Stimulated activated CD8-positive, alpha-beta memory T cell treated with anti-CD3 and anti-CD28 coated beads, Interleukin-7, amount 100 ng/mL, for 4 hours (primary cell): ENCODE measurements at places on chromosomes 7 and 10.

- DNase-seq, result no peak
Observed at GRCh38 chr7:27142580-27143022, 880 bp downstream of the HOXA5 start.

GRCh38 chr7:11317766-11318165 is 344.1 kb downstream of the PHF14 start:
- DNase-seq, result no peak

DNA sequence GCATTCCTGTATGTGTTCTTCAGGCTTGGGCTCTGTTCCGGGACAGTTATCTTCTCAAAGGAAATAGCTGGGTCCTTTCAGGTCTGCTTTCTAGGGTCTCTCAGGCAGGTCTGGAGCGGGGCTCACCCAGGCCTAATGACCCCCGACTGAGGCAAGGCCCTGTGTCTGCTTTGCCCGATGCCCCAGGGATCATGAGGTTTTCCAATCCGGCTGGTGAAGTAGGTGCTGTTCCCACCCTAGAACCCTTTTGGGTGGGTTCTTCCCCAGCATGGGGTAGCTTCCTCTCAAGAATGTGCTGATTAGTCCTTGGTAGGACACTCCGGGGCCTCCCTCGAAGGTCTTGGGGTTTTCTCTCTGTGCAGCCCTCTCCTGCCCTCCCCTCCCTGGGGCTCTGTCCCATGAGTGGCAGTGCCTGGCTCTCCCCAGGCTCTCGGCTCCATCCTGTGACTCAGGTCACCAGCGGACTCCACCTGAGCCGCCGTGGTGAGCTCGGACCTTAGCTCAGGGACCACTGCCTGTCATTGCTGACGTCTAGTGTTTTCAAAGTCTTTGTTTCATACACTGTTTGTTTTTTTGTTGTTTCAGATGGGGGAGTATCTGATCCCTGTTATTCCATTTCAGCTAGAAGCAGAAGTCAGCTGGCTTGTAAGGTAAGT is 71.0 kb upstream of the NKX6-2 start:
- DNase-seq, result no peak

DNA sequence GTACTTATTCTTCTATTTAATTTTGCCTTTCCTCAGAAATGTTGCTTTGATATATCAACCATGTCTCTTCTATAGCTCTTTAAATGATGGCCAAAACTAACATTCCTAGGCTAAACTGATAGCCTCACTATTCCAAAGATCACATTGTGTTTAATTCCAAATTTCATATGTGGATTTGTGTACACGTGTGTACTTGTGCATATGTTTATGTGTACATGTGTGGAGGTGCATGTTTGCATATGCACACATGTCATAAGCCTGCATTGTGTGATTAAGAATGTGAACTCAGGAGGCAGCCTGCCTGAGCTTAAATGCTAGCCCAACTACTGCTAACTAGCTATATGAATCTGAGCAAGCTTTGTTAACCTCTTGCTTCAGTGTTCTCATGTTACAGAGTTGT is 426.5 kb downstream of the GFRA1 start:
- DNase-seq, result no peak

- DNase-seq, result no peak
Observed at GRCh38 chr10:46547541-46548497, 8.6 kb downstream of the GPRIN2 start.

DNA sequence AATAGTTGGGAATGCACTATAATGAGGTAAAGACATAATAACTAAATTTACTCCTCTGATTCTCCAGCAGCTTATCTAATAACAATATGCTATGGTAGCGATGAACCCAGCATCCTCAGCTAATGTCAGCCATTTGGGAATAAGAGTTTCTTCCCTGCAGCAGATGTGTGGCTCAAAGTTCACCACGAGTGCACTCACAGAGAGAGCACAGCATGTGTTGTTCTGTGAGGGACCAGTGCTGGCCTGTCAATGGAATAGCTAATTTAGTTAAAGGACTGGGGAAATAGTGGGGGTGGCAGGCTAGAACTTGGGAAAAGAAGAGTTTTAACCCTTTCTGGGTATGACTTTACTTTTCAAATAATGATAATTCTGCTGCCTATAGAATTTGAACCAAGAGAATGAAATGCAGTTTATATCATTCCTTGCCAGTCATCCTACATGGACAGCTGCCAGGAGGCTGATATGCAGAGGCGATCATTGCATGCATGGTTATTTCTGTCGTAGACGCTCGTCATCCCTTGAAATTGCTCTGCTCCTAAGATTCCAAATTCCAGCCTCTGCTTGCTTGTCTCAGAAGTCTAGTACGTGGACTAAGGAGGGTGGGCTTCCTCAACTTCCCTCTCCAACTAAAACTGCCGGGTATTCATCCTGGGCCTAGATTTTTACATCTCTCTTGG is 355.6 kb downstream of the RNLS start:
- no peak for DNase-seq

GRCh38 chr10:77588886-77589285 is 48.7 kb downstream of the KCNMA1 start:
- DNase-seq, result no peak

GRCh38 chr7:28020302-28020940 is 160.2 kb downstream of the JAZF1 start:
- no peak for DNase-seq

GRCh38 chr7:149720372-149721083 is 52.9 kb downstream of the ZNF467 start:
- DNase-seq, result no peak

DNA sequence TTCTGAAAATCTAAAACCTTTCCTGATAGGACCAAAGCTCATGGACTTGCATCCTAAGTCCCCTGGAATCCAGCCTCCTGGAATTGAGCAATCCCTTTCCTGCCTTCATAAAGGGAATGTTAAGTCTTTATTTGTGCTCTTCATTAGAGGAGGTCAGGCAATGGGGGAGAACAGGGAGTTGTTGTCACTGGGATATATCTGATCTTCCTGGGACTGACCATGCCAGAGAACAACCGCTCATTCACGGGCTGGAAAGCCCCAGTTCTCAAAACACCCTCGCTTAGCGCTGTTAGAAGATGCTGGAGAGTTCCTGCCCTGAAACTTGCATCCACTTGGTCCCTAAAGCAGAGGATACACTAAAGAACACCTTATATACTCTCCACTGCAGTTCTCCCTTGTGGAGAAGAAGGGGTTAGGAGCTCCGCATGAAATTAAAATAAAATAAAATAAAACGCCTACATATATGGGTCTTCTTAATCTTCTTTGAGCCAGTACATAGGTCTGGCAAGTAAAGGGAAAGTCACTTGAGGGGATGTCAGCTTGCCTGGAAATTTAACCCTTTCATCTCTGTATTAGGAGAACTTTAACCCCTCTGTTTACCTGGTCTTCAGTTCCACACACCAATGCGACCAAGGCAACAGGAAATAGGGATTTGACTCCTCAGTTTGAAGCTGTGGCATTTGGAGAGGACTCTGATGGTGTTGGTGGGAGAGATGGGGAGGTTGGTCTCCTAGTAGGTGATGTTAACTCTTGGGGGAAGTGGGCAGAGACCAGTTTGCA is 1.2 kb downstream of the SORCS1 start:
- no peak for DNase-seq

DNA sequence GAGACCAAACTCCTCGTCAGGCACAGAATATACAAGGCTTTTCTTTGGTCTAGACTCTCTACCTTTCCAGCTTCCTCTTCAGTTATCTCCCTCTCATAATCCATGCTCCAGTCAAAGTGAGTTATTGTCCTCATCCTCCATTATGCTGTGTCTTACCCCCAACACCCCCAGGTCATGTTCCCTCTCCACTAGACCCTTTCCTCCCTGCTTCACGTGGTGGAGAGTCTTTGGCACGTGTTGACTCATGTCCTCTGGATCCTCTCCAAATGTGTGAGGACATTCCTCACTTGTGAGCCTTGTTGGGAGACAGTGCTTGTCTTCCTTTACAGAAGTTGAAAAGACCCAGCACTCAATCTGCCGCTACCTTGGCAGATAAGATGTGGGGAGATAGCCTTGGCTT is 36.0 kb upstream of the DLD start:
- DNase-seq, result no peak

GRCh38 chr7:87426160-87426559 is 49.3 kb downstream of the ABCB4 start:
- DNase-seq, result no peak
